ENCODE measurements at places on chromosomes 7 and 10.

GRCh38 chr7:12771378-12771877 lies 84.0 kb downstream of the ARL4A start:
- DNase-seq, result peak; percentile 95

DNA sequence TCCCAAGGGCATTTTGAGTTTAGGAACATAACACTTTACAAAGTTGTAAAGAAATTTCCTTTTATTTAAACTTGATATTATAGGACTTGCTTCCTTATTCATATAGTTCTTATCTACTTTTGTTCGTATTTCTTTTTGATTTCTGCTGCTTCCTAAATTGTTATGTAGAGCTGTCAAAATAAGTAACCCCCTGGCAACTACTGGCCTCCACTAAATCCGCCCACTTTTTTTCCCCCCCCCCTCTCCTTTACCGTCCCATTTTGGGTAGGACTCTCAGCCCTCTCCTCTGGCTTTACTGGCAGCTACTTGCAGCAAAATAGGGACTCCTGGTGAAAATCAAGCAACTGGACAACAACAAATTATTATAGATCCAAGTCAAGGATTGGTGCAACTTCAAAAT lies 1.1 kb downstream of the SP4 start:
- no peak for DNase-seq

DNA sequence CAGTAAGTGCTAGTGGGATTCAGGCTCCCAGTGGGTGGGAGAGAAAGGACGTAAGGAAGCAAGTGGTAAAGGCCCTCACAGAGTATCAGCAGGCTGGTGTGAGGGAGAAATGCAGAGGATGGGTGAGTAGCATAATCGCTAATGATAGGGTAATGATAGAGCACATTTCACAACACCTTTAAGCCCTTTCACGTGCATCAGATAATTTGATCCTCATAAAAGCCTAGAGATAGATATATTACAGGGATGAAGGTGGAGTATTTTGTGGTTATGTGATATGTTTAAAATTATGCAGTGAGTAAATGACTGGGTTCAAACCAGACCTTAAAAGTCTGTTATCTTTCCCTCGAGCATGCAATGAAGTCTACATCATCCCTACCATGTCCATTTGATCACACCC lies 10.3 kb downstream of the LEP start:
- DNase-seq, result no peak

DNA sequence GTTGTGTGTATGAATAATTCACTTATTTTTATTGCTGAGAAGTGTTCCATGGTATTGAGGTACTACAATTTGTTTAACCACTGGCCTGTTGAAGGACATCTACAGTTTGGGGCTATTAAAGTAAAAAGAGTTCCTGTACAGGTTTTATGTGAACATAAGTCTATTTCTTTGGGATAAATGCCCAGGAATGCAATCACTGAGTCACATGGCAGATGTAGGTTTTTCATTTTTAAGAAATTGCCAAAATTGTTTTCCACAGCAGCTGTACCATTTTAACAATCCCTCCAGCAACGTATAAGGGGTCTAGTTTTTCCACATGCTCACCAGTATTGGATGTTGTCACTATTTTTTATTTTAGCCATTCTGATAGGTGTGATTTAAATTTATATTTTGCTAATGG lies 243.9 kb downstream of the TNS3 start:
- DNase-seq, result no peak

GRCh38 chr7:109893231-109893630 lies 1197.7 kb upstream of the LRRN3 start:
- DNase-seq, result no peak

- DNase-seq, result no peak
Measured at GRCh38 chr10:116553378-116553980, 7.7 kb downstream of the PNLIP start.

DNA sequence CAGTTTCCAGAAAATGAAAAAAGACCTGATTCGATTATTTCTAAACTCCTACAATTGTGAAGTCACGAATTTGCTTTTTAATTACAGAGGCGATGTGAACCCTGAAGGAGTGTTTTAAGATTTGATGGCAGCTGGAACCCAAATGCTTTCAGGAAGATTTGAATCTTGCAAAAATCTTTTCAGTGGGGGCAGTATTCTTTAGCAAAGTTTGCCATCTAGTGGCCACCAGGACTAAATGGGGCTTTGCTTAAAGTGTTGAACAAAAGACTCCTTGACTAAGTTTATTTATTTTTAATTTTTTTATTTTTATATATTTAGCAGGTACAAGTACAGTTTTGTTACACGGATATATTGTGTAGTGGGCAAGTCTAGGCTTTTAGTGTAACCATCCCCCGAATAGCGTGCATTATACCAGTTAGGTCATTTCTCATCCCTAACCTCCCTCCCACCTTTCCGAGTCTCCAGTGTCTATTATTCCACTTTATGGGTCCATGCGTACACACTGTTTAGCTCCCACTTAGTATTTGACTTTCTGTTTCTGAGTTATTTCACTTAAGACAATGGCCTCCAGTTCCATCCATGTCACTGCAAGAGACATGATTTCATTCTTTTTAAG lies 98.8 kb downstream of the CACNB2 start:
- no peak for DNase-seq

DNA sequence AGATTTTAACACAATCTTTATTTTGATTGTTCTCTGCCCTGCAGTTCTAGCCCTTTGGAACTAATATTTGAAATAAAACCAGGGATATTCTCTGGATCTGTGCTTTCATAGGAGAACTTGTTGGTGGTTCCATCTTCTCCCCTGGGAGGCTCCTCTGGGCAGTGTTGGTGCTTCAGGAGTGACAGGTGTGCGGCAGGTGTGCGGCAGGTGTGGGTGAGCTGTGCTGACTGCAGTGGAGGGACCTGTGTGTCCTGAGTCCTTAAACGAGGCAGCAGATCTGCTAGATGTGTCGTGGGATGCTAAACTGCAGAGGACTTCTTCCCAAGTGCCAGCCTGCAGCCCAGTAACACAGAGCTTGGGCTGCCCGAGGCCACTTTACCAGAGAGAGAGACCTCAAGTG lies 98.4 kb downstream of the LYZL1 start:
- DNase-seq, result no peak

- no peak for DNase-seq
Measured at GRCh38 chr10:110504111-110504735, 6.5 kb downstream of the DUSP5 start.

GRCh38 chr7:132433301-132433700 lies 143.0 kb downstream of the PLXNA4 start:
- DNase-seq, result no peak

DNA sequence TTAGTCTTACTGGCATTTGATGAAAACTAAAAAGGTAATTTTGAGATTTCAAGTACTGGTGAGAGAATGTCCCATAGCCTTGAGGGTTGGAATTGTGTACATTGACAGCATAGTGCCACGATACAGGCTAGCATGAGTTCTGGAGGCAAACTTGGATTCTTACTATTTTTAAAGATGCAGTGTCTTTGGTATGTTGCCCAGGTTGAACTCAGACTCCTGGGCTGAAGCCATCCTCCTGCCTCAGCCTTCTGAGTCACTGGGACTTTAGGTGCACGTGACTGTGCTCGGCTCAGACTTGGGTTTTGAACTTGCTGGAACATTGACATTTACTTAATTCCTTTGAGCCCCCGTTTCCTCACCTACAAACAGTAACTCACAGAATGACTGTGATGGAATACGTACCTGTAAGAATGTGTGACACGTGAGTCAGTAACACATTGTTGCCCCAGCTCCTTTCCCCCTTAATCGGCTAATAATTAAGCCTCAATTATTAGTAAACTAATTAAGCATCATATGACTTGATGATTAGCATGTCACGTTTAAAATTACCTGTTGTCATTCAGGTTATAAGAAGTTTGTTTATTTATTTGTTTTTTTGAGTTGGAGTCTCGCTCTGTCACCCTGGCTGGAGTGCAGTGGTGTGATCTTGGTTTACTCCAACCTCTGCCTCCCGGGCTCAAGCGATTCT lies 10.6 kb downstream of the DNAJB6 start:
- DNase-seq, result no peak

DNA sequence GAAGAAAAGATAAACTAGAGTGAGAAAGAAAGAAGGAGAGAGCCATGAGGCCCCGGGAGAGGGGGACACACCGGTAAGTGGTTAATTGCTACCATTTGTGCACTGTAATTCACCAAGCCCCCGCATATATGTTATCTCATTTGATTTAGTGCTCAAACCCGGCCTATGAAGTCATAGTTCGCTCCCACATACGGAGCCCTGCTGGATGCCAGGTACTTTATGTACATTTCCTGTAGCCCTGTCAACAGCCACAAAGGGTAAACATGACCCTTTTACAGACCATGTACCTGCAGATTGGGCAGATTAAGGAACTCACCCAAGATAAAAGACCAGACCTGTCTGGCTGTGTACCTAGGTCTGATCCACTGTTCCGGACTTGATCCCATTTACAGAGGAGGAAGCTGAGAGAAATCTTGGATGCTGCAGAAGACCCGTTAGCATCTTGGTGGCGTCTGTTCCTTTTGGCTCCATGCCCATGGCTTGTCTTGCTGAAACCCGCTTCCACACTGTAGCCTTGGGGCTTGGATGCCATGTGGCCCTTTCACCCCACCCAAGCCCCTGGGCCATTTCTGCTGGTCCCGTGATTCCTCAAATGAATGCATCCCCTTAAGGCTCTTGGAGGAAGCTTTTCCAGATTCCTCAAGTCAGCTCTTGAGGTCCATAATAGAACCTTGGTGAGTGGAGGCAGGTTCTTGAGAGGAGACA lies 32.3 kb downstream of the FAM241B start:
- DNase-seq, result peak; percentile 1

GRCh38 chr7:55572378-55573233 lies at the start of gene VOPP1:
Gene VOPP1 (minus strand): TSS chr7:55572502. CDS start chr7:55572324, 178 bp downstream.
- DNase-seq, result peak; percentile 47

- DNase-seq, result no peak
Measured at GRCh38 chr7:124532166-124532565, 233.4 kb downstream of the GPR37 start.

DNA sequence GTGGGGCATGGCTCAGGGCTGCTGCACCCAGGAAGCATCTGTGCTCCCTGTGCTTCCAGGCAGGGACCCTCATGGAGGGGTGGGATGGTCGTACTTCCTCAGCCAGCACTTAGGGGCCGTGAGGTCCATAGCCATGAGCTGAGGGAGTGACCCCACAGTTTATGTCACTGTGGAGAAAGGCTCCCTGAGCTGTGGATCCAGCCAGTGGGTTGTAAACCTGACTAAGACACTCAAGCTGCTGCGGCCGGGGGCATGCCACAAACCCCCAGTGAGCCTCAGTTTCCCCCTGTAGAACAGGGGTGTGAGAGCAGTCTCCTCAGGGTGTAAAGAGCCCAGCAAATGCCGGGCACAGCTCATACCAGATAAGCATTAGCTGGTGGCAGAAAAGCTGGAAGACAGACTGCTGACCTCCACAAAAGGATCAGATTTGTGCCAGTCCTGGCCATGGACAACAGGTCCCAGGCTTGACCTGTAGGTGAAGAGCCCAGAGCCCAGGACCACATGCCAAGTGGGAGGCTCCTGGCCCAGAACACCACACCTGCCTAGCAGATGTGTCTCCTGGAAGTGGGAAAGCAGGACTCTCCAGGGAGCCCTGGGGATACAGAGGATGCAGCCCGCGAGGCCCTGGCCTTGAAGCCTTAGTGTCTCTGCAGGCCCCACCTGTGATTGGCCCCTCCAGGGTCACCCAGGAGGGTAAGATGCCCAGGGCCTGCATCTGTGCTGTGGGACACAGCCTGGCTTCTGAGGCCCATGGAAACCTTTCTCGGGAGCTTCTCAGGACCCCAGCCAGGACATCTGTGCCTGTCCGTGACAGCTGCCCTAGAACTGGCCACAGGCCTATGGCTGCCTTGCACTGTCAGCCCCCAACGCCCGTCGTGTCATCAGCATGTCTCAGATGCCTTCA lies 78.1 kb upstream of the RET start:
- no peak for DNase-seq

Data from NCI-H446 (cell line).